ENCODE measurements at places on chromosomes 4 and X.

DNA sequence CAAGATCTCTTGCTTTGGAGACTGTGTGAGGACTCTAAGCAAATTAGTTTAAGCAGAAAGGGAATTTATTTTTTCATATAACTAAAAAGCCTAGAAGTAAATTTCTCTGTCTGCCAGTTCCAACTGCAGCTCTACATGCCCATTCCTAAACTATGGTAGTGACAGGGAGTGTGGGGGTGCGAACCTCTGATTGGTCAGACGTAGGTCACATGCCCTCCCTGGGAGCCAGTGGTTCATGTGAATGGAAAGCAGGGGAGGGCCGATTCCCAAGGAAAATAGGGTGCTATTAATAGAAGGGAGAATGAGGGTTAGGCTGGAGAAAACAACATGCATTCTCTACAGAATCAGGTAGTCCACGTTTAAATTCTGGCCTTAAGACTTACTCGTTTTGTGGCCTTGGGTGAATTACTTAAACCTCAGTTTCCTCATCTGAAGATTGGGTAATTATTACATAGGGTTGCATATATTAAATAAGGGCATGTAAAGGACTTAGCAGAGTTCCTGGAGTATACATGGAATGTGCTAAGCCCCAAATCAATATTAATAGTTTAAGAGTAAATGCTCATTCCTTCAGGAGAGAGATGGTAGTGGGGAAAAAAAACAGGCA lies 7.2 kb downstream of the RAB33B start:
- no peak for DNase-seq

DNA sequence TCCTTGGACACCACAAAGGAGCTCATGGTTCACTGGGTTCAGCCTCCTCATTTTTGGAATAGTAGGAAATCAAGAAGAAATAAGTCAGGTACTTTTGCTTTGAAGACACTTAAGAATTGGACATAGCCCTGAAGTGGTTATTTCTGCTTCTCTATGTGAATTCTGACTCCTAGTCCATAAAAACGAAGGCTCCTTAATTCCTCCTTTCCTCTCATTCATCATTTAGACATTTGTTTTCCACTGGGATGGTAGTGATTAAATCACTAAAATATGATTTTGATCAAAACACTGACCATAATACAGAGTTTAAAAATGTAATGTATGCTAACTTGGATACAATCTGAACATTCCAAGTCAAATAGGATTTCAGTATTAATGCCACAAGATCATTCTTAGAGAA lies 34.7 kb upstream of the CYP2U1 start:
- no peak for DNase-seq

DNA sequence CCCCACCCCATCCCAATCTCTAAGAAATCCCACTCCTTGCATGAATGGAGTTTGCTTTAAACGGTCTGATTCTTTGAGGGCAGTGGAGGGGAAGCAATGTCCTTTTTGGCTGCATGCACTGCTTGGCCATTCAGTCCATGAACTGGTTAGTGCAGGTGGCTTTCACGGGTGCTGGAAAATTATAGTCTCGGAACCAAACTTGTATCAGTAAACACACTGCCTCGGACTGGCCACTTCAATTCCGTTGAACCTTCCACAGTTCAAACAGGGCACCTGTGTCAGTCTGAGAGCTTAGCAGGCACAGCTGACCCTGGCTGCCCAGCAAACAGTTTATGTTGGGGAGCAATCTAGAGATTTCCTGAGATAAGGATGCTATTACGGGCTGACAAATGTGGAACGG lies 255.6 kb downstream of the DHX15 start:
- no peak for DNase-seq

DNA sequence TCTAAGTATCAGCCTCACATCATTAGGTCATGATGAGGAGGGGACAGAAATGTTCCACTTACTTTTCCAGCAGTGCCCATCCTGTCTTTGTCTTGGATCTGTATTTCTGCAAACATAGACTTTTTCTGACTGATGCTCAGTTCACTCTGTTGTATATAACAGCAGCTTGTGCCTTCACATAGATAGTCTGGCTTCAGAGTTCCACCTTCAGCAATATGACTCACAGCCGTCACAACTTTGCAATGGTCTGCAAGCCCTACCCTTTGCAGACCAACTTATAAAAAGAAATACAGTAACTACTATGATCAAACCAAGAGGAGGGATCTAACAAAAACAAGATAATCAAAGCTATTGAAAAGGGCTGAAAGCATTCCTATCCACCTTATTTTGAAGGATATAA lies at the start of gene ADH7:
ADH7 (minus strand) TSS at position 189 of the 400 bp plus-strand sequence; CDS start at position 80, 109 bp downstream.
- no peak for DNase-seq

- DNase-seq, result no peak
These were observed 81.0 kb upstream of the TCEAL2 start for GRCh38 chrX:102044496-102044895.

- no peak for DNase-seq
These were observed 745.3 kb upstream of the MAGEB2 start for GRCh38 chrX:29470030-29470429.

- DNase-seq, result no peak
These were observed 50.4 kb downstream of the RTL9 start for GRCh38 chrX:110408949-110409588.

GRCh38 chrX:3244203-3244743 lies 102.2 kb downstream of the MXRA5 start:
- no peak for DNase-seq

GRCh38 chrX:151713849-151714248 lies 2.0 kb upstream of the FATE1 start:
- no peak for DNase-seq

GRCh38 chr4:165013691-165014090 lies 18.1 kb upstream of the TRIM60 start:
- DNase-seq, result no peak

DNA sequence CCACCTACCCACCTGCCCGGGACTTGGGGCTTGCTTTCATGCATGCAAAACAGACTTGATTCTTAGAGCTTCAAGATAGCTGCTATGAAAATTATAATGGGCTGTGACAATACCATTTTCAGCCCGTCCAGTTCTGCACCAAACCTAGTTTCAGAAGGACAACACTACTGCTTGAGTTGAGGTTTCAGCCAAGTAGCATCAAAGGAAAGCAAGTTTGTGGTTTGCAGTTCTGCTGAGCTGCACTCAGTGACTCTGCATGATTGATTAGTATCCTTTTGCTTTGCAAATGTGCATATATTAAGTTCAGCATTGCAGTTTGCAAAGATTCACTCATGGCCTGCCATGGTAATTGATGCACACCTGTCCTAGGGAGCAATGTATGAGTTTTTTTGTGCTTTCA lies 442.7 kb downstream of the RPA4 start:
- no peak for DNase-seq

DNA sequence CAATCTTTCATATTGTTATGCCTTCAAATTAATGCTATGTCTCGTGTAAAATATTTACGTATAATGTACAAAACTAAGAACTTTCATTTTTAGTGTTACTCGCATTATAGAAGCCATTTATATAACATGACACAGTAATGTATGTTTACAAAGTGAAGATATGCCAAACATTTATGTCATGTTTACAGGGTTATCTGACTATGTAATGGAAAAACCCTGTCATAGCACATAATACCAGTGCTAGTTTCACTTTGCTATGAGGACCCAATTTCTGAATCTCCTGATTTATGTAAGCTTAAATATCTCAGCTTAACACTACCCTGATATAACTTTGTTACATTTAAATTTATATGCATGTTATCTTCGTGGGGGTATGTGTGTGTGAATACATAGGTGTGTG lies 233.1 kb downstream of the FAT4 start:
- DNase-seq, result no peak

DNA sequence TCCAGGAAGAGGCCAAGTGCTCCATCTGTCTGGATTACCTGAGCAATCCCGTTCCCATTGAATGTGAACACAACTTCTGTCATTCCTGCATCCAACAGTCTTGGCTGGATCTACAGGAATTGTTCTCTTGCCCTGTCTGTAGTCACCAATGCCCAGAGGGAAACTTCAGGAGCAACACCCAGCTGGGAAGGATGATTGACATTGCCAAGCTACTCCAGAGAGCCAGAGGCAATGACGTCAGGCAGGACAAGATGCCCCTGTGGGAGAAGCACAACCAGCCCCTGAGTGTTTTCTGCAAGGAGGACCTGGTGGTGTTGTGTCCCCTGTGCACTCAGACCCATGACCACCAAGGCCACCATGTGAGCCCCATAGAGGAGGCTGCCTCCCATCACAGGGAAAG lies 21.3 kb upstream of the TRIM60 start:
- no peak for DNase-seq

GRCh38 chr4:164512124-164512523 lies 241.8 kb upstream of the SMIM31 start:
- DNase-seq, result no peak

DNA sequence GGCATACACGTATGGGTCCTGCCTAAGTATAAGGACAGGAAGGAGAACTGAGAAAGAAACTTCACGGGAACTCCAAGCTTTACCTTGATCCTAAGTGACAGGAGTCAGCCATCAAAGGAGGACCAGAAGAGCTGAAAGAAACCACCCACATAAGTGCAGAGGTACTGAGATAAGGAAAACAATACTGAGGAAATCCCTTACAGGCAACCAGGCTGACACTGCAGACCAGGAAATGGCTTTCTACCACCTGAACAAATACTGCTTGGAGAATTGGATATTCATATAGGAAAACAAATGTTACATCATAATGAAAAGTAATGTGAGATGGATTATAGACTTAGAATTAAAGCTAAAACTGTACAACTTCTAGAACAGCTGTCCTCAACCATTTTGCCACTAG lies 127.0 kb downstream of the IL15 start:
- no peak for DNase-seq
